ENCODE measurements at places on chromosomes 12 and 14.

- DNase-seq: no peak
Measured at GRCh38 chr14:23539248-23540140, 12.1 kb downstream of the ZFHX2 start.

- DNase-seq: no peak
Measured at GRCh38 chr12:47798382-47798948, 21.2 kb downstream of the HDAC7 start.

DNA sequence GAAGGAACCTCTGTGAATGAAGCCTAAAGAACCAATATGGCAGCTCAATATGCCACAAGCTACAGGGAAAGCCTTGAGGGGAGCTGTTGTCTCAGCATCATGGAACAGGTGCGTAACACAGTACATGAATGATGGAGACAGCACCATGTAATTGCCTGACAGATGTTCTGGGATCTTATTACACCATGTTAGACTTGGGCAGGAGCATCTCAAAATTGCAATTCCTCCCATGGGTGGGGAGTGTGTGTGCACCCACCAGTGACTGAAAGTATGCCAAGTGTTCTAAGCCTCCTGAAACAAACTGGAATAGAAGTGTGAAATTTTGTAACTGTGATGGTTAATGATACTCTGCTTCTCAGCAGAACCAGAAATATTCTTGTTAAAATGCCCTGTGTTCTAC lies 151.0 kb upstream of the SRRM4 start:
- no peak for DNase-seq

DNA sequence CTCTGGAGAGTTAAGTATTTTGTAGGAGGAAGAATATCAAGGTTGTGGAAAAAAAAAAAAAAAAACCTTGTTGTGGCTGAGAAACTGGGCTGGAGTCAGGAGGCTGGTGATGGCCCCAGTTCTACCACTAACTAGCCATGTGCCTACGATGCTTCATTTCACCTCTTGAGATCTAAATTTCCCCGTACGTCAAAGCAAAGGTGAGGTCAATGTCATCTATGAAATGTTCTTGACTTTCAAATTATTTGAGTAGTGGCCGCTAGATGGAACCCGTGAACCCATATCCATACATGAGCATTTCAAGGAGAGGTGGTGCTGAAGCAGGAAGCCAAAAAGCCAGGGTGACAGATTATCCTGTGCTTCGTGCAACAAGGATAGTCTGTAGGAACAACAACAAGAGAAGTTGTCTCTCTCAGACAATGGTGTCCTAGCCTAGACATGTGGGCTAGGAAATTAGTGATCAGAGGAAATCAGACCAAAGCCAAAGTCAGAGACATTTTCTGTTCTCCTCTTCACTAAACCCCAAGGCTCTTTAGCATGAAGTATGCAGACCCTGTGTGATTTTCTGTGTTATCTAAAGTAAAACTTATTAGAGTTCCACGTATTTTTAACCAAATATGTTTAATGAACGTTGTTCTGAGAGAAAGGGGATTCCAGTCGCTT lies 95.5 kb upstream of the ETV6 start:
- no peak for DNase-seq

- DNase-seq: no peak
Measured at GRCh38 chr12:132204063-132204792, 60.0 kb downstream of the NOC4L start.

Data from esophagus squamous epithelium (tissue), 5 donors.